Activated naive CD4-positive, alpha-beta T cell (primary cell): ENCODE measurements at places on chromosomes 1 and 21.

DNA sequence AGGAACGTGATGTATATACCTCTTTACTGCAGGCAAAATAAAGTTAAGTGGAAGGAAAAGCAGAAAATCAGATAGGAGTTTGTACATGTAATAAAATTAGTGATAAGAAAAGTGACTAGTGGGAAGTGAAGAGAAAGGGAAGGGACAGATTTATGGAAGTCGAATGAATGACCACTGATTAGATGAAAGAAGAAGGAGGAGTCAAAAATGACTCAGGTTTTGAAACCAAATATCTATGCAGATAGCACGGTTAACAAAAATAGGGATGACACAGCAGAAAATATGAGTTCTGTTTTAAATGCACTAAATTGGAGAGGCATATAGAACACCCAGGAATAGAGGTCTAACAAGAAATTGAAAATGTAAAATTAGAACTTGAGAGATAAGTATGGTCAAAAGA, 128.0 kb downstream of the HMCN1 start:
- DNase-seq: no peak

DNA sequence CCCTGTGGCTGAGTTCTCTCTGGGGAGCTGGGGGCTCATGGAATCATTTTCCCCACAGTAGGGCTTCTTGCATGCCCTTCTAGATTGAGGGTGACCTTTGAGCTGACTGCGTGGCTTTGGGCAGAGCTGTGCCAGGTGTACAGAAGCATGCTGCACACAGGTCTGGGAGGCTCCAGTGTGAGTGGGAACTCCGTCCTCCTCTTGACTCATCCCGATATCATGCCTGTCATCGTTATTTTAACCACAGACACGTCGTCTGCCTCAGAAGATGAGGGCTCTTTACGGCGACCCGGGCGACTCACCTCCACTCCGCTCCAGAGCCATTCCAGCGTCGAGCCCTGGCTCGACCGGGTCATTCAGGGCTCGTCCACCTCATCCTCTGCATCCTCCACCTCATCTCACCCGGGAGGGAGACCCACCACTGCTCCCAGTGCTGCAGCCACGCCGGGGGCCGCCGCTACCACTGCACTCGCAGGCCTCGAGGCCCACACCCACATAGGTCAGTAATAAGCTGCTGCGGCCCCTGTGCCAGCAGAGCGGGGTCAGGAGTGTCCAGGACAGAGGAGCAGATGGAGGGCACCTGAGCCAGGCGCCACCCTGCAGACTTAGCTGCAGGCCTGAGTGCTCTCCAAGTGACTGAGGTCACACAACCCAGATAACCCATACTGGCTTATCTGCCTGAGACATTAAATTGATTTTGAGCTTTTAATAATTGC, 39.8 kb downstream of the DIP2A start:
- no peak for DNase-seq

- DNase-seq: no peak
These were observed 28.3 kb downstream of the CD160 start for GRCh38 chr1:145747398-145748247.

DNA sequence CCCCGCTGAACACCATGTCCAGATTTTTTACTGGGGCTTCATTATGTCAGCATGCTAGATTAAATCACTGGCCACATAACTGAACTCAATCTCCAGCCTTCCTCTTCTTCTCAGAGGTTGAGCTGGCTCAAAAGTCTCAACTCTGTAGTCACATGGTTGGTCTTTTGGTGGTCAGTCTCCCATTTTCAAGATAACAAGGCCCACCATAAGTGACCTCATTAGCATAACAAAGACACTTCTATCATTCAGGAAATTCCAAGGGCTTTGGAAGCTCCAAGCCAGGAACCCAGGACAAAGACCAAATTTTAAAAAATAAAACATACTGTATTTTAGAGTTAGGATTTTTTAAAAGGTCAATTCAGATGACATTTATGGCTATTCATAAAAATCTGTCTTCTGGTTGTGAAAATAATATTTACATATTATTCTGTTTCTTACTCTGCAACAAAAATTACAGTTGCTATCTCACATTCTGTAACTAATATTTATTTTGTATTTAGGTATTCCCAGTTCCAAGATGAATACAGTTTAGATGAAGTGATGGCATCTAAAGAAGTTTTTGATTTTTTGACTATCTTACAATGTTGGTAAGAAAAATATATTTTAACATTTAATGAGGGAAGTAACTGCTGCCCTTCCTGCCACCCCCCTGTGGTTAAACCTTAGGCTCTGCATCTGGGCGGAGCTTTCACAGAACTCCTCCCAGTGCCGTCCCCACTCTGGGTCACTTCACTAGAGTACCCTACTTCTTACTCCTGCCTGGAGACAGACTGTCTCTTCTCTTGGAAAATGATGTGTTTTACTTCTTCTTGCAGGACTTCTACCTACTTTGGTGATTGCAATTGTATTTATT, 49.3 kb downstream of the SCP2 start:
- DNase-seq: no peak

- no peak for DNase-seq
These were observed 11.9 kb downstream of the ADGRB2 start for GRCh38 chr1:31752258-31752657.

GRCh38 chr1:2868571-2869195, 67.2 kb upstream of the TTC34 start:
- DNase-seq: no peak

GRCh38 chr1:243271996-243272395, 16.2 kb downstream of the SDCCAG8 start:
- no peak for DNase-seq

DNA sequence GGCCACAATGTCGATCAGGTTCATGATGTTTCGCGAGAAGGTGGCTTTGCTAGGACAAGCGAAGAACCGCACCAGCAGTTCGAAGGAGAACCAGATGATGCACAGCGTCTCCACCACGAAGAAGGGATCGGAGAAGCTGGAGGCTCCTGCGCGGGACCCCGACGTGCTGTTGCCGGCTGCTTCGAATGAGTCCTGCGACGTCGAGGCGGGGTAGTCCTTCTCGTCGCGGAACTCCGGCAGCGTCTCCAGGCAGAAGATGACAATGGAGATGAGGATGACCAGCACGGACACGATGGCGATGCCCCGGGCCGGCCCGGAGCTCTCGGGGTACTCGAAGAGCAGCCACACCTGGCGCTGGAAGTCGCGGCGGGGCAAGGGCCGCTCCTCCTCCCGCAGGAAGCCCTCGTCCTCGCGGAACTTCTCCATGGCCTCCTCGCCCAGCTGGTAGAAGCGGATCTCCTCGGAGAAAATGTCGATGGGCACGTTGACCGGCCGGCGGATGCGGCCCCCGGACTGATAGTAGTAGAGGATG, 869 bp downstream of the KCNA3 start:
- DNase-seq: peak; percentile 34

DNA sequence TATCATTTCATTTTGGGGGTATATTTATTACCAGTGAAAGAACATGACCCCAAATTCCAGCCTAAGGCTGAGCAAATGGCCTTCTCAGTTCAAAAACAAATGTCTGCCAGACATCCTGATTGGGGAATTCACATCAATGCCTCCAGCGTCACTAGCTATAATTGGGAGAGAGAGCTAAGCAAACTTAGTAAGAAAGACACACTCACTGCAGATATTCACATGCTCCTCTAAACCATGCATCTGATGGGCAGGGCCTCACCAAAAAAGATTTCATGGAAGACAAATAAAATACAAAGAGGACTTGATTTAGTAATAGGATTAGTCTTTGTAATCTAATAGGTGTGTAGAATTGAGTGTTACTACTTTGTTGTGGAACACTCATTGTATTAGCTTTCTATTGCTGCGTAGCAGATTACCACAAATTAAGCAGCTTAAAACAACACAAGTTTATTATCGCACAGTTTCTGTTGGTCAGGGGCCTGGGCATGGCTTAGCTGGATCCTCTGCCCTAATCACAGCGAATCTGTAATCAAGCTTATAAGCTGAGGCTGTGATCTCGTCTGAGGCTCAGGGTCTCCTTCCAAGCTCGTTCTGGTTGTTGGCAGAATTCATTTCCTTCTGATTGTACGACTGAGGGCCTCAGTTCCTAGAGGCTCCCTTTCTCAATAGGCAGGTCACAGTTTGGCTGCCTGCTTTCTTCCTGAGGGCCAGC, 243.0 kb downstream of the PBX1 start:
- DNase-seq: no peak

DNA sequence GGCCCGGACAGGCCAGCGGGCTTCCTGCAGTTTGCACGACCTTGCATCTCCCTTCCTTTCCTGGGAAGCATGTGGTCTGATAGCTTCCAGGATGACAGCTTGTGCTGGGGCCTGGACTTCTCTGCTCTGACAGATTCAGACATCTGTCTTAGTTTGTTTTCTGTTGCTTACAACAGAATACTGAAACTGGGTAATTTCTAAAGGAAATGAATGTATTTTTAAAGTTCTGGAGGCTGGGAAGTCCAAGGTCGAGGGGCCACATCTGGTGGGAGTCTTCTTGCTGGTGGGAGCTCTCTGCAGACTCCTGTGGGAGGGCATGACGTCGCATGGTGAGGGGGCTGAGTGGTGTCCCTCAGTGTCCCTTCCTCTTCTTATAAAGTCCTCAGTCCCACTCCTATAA, 35.3 kb upstream of the TENT5B start:
- no peak for DNase-seq

- no peak for DNase-seq
These were observed 615 bp downstream of the KRTAP10-5 start for GRCh38 chr21:44579833-44580144.

GRCh38 chr1:67441183-67441582, 11.0 kb upstream of the SERBP1 start:
- peak; percentile 12 for DNase-seq

DNA sequence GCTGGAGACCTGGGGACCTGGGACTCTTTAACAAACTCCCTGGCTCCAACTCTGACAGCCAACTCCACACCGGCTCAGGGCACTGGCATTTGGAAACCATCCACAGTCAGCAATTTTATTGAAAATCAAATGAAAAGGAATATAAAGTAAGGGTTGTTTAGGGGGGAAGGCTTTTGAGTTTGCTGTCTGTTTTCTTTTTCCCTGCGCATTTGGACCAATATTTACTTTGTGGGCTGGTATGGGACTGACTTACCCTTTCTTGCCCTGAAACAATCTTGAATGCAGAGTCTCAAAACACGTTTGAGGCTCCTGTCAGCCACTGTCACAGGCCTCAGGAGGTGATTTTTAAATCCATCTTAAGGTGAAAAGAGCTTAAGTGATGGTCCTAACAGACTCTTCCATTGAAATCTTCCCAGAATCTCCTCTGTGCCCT, 15.4 kb upstream of the EFHD2 start:
- no peak for DNase-seq

DNA sequence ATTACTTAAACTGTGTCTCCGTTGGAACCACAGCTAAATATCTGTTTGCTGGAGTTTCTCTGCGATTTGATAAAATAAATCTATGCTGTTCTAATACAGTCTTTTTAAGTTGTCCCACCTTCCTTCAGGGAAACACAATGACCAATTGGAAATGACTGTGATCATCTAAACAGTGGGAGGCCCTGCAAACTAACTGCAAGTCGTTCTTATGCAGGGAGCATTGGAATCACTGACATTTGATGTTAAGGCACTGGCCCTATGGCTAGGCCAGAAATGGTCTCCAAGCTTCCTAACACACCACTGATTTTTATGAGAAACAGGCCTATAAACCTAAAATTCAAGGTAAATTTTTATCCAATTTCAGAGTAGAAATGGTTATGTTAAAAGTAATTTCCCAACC, 645.2 kb downstream of the LMO4 start:
- no peak for DNase-seq

DNA sequence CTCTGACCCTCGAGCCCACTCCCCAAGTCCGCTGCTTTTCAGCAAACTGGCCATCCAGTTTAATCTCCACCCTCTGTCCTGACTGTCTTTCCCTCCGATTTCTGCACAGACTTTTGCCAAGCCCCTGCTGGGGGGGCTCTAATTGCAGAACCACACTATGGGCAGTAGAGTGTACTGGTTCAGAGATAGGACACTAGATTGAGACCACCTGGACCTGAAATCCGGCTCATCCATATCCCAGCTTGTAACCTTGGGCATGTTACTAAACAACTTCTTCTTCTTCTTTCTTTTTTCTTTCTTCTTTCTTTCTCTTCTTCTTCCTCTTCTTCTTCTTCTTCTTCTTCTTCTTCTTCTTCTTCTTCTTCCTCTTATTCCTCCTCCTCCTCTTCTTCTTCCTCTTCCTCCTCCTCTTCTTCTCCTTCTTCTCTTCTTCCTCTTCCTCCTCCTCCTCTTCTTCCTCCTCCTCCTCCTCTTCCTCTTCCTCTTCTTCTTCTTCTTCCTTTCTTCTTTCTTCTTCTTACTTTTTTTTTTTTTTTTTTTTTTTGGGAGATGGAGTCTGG, 7.7 kb downstream of the LRRC71 start:
- no peak for DNase-seq

- DNase-seq: no peak
These were observed 512 bp downstream of the FBLIM1 start for GRCh38 chr1:15758953-15759661.

DNA sequence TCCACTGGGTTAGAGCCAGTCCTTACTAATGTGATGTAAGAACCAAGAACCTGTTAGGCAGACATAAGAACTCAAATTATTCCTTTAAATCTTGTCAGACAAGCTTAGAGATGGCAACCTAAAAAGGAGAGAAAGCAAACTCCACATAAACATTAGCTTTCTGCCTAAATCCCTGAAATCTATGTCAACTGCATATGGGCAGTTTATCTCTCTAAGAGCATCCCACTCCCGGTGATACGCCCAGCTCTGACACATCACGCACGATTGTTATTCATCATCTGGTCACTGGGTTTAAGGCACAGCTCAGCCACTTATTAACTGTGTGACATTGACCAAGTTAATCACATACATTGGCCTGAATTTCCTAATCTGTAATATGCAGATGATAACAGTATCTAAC, 323.7 kb downstream of the HHIPL2 start:
- no peak for DNase-seq

DNA sequence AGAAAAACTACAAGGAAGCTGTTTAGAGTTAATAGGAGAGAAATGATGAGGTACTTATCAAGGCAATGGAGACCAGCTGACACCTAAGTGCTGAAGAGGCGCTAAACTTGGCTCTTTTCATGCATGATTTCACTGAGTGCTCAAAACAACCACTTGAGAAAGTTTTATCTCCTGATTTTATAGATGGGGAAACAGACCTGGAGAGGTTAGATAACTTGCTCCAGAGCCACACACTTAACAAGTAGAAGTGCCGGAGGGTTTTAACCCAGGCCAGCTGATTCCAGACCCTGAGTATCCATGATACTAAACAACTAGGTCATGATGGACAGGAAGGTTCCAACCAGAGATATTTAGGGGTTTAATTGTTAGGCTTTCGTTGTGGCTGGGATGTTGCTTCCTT, 25.9 kb downstream of the UBE2U start:
- no peak for DNase-seq

DNA sequence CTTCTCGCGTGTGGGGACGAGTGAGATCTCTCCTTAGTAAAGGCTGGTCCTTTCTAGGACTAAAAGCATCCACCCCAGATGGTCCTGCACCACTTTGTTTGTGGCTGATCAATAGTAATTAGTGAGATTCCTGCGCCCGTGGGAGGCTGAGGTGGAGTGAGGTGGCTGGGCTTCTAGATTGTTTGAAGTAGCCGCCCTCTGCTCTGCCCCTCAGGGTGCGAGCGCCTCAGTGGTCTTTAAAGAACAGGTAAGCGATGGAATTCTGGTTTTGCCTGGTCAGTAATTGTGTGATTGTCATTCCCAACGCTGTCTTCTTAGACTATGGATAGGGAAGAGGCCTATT, 20.7 kb downstream of the PEX14 start:
- DNase-seq: no peak

- no peak for DNase-seq
These were observed 8.3 kb downstream of the MCOLN2 start for GRCh38 chr1:84988588-84988987.
